ENCODE measurements at places on chromosomes 11 and 22.

- H3K36me3 ChIP-seq = peaks cover 14% of the 10 kb centered on the region
- no peak overlapping the region for H3K27ac ChIP-seq
- H3K27me3 ChIP-seq = no peaks in the 10 kb centered on the region
- DNase-seq = no peak
- H3K4me3 ChIP-seq = no peak overlapping the region
- H3K4me1 ChIP-seq = no peaks in the 10 kb centered on the region
Measured at GRCh38 chr22:41425660-41426365, 20.8 kb downstream of the TOB2 start.

DNA sequence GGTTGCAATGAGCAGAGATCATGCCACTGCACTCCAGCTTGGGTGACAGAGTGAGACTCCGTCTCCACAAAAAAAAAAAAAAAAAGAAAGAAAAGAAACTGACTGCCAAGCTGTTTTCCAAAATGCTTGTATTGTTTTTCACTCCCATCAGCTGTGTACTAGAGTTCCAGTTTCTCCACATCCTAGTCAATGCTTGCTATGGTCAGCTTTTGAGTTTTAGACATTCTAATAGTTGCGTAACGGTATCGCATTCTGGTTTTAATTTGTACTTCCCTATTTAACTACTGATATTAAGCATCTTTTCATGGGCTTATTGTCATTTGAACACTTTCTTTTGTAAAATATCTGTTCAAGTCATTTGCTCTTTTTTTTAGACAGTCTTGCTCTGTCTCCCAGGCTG is 55.7 kb downstream of the TSPAN18 start:
- no peak overlapping the region for H3K4me3 ChIP-seq
- H3K27ac ChIP-seq = no peak overlapping the region
- no peak for DNase-seq
- H3K27me3 ChIP-seq = peaks cover 16% of the 10 kb centered on the region
- H3K36me3 ChIP-seq = no peaks in the 10 kb centered on the region
- H3K4me1 ChIP-seq = peaks cover 4% of the 10 kb centered on the region

DNA sequence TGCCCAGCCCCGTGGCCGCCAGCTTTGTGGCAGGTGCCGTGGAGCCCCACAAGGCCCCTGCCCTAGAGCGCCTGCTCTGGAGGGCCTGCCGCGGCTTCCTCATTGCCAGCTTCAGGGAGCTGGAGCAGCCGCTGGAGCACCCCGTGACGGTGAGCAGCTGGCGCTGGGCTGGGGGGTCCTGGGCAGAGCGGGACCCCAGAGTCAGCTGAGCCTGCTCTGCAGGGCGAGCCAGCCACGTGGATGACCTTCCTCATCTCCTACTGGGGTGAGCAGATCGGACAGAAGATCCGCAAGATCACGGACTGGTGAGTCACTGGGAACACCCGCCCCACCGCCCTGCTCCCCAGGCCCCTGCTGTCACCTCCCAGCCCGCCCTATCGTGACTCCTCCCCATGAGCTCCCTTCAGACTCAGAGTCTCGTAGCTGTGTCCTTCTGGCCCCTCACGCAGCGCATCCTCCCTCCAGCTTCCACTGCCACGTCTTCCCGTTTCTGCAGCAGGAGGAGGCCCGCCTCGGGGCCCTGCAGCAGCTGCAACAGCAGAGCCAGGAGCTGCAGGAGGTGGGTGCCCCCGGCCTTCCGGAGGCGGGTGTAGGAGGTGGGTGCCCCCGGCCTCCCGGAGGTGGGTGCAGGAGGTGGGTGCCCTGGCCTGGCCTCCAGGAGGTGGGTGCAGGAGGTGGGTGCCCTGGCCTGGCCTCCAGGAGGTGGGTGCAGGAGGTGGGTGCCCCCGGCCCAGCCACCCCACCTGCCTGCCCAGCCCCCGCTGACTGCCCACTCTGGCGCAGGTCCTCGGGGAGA is 4.7 kb downstream of the TCIRG1 start:
- no peak overlapping the region for H3K4me3 ChIP-seq
- H3K4me1 ChIP-seq = peaks cover 19% of the 10 kb centered on the region
- peak; percentile 66 for DNase-seq
- peaks cover 38% of the 10 kb centered on the region for H3K36me3 ChIP-seq

- H3K27me3 ChIP-seq = peaks cover 14% of the 10 kb centered on the region
- DNase-seq = peak; percentile 83
- no peak overlapping the region for H3K27ac ChIP-seq
- no peak overlapping the region for H3K4me3 ChIP-seq
- H3K4me1 ChIP-seq = peaks cover 5% of the 10 kb centered on the region
Measured at GRCh38 chr11:130181295-130182272, 22.0 kb downstream of the ST14 start.

- H3K27ac ChIP-seq = no peak overlapping the region
- no peaks in the 10 kb centered on the region for H3K36me3 ChIP-seq
- no peak overlapping the region for H3K4me3 ChIP-seq
- DNase-seq = no peak
- peaks cover 7% of the 10 kb centered on the region for H3K4me1 ChIP-seq
Measured at GRCh38 chr22:37171662-37172061, 16.4 kb downstream of the C1QTNF6 start.

GRCh38 chr11:65506290-65506771 is 7.5 kb downstream of the MALAT1 start:
- DNase-seq = no peak
- peak overlapping the region; percentile 16 for H3K27ac ChIP-seq
- H3K27me3 ChIP-seq = no peaks in the 10 kb centered on the region
- peak overlapping the region; percentile 72 for H3K4me3 ChIP-seq
- peaks cover 45% of the 10 kb centered on the region for H3K36me3 ChIP-seq

DNA sequence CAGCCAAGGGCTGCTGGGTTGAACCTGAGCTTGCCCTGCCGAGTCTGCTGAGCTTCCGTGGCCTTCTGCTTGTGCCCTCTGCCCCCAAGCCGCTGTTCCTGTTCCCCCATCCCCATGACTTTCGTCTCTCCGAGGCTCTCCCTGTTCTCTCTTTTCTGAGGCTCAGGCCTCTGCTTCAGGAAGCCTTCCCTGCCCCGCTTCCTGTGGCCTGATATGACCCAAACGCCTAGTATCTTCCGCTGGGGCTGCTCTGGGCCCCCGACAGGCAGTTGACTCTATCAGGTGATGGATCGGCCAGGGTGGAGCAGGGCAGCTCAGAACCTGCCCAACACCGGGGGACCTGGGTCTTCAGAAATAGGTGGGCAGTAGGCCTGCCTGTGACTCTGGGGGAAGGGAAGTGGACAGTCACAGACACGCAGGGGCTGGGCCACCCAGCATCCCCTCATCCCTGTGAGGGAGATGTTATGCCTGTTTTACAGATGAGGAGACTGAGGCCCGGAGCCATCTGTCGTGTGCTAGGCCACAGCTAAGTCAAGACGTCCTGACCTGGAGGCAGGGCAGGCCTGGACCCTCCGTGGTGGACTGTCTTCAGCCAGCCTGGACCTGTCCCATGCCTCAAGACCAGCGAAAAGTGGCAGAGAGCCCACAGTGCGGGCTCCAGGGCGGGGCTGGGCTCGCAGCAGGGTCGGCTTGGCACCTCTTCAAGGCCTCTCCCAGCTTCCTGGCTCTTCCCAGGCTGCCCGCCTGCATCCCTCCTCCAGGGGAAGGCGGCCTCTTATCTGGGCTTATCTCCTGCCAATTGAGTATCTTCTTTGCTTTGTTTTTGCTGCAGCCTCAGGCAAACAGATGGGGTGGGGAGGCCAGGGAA is 16.2 kb downstream of the BAD start:
- no peaks in the 10 kb centered on the region for H3K27me3 ChIP-seq
- H3K36me3 ChIP-seq = peaks cover 12% of the 10 kb centered on the region
- peaks cover 14% of the 10 kb centered on the region for H3K4me1 ChIP-seq
- peak overlapping the region; percentile 56 for H3K4me3 ChIP-seq

DNA sequence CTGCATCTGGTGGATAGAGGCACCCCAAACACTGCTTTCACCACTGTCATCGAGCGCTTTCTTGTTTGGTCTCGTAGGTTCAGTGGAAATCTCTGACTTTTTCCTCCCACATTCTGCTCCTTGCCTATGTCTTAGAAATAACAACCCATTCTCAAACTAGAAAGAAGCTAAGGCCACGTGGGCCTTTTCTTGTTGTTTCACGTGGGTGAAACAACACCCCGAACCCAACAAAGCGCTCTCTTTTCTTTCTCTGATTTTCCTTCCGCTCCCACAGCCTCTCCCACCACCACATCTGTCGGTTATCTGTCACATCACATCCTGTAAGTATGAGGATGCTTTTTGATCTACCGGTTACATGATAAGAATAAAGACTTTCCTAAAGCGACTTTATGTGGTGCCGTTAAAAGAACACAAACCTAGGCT is 77.1 kb downstream of the LINC01488 start:
- no peaks in the 10 kb centered on the region for H3K27me3 ChIP-seq
- H3K4me3 ChIP-seq = no peak overlapping the region
- H3K27ac ChIP-seq = no peak overlapping the region
- no peaks in the 10 kb centered on the region for H3K36me3 ChIP-seq
- DNase-seq = no peak

DNA sequence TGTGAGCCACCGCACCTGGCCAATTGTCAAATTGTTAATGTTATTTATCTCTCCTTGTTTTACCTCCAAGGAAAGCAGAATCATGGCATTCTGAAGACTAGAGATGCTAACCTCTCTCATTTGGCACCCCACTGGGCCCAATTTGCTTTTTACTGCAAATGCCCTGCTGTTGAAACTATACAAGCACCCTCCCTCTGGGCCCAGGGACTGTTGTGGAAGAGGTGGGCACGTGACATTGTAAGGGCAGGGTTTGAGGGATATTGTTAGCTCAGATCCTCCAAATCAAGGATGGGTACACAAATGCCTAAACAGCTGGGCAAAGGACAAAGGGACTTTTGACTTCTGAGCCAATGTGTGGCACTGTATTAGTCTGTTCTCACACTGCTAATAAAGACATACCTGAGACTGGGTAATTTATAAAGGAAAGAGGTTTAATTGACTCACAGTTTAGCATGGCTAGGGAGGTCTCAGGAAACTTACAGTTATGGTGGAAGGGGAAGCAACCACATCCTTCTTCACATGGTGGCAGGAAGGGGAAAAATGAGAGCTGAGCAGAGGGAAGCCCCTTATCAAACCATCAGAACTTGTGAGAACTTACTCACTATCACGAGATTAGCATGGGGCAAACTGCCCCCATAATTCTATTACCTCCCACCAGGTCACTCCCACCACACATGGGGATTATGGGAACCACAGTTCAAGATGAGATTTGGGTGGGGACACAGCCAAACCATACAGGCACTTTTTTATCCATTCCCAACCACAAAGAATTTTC is 6.5 kb upstream of the ALDH3B2 start:
- no peak for DNase-seq
- no peaks in the 10 kb centered on the region for H3K36me3 ChIP-seq
- peaks cover 8% of the 10 kb centered on the region for H3K27me3 ChIP-seq

- no peak overlapping the region for H3K4me3 ChIP-seq
- peaks cover 5% of the 10 kb centered on the region for H3K36me3 ChIP-seq
- H3K27ac ChIP-seq = no peak overlapping the region
- H3K4me1 ChIP-seq = no peaks in the 10 kb centered on the region
Measured at GRCh38 chr11:129922674-129923073, 27.3 kb upstream of the NFRKB start.

DNA sequence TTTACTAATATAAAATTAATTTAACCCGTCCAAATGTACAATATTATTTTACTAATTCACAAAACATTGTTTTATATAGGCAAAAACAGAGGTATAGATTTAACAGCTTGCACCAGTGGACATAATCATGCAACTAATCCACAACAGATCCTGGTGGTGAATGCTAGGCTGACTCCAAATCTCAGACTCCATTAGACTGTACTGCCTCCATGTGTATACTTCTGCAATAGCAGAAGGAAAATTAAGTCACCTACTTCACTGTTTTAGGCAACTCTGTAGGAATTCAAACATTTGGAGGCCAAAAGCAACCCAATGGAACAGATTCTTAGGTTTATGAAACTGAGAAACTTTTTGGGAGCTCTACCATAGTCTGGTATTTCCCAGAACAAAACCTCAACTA is 30.0 kb upstream of the RAB39A start:
- no peaks in the 10 kb centered on the region for H3K36me3 ChIP-seq
- H3K27me3 ChIP-seq = 0 out of 2 replicates have a peak, but pooled peaks cover 2% of the 10 kb centered on the region
- H3K4me3 ChIP-seq = no peak overlapping the region

GRCh38 chr11:68523743-68524142 is 63.2 kb downstream of the PPP6R3 start:
- no peaks in the 10 kb centered on the region for H3K27me3 ChIP-seq
- no peak for DNase-seq
- H3K4me1 ChIP-seq = no peaks in the 10 kb centered on the region
- peaks cover 39% of the 10 kb centered on the region for H3K36me3 ChIP-seq

GRCh38 chr11:75919525-75919924 is 104.5 kb downstream of the UVRAG start:
- H3K4me1 ChIP-seq = peaks cover 2% of the 10 kb centered on the region
- H3K27me3 ChIP-seq = no peaks in the 10 kb centered on the region

DNA sequence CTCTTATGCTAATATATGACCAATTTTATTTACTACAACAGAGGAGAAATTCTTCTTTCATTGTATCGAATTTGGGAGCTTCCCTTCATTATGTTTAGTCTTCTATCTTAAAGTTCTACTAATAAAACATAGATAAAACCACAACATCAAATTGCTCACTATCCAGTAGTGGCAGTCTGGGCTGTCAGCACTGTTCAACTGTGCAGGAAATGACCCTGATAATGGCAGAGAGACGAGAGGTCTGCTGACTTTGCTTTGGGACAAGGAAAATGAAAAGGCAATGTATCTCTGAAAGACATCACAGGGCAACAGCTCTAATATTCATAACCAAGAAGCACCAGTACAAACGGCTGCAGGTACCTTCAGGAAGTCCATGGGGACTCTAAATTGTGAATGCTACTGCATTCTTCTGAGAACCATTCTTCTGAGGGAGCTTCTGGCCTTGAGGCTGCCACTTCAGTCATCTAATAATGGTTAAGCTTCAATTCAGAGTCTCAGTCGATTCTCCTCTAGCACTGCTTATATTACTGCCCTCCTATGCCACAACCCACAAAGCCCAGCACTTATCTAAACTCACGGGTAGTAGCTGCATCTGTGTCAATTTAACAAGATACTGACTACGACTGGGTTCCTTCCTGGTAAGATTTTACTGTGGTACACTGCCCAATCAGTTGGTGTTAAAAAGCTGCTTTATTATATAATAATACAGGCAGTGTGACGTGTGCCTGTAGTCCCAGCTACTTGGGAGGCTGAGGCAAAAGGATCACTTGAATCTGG is 44.2 kb downstream of the CKAP5 start:
- peaks cover 21% of the 10 kb centered on the region for H3K36me3 ChIP-seq
- H3K4me1 ChIP-seq = no peaks in the 10 kb centered on the region
- no peak overlapping the region for H3K27ac ChIP-seq
- H3K27me3 ChIP-seq = no peaks in the 10 kb centered on the region

DNA sequence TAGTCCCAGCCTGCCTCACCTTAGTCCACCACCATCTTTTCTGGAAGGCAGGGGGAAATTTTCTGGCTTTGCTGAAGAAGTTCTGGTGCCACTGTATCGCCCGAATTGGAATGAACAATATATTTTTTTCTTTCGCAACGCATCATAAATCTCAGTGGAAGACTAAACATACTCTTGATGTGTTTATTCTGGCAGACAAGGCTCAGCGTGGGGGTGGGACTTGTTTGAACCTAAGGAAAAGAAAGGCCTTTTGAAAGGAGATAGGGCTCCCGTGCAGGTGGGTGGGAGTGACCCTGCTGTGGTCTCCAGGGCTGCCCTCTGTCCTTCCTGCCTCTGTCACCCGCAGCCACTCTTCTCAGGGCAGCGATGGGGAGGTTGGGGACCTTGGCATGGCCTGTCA is 42.5 kb downstream of the CD82 start:
- peak; percentile 80 for DNase-seq
- no peak overlapping the region for H3K27ac ChIP-seq
- H3K36me3 ChIP-seq = peaks cover 15% of the 10 kb centered on the region
